DMS79 treated with DMSO at 0.1 percent for 48 hours (cell line): ENCODE measurements at places on chromosomes 6 and 20.

GRCh38 chr20:18815194-18815942 lies 1.8 kb downstream of the SCP2D1 start:
- no peak for DNase-seq

- no peak for DNase-seq
These were observed 621 bp downstream of the NOL7 start for GRCh38 chr6:13615792-13616120.

DNA sequence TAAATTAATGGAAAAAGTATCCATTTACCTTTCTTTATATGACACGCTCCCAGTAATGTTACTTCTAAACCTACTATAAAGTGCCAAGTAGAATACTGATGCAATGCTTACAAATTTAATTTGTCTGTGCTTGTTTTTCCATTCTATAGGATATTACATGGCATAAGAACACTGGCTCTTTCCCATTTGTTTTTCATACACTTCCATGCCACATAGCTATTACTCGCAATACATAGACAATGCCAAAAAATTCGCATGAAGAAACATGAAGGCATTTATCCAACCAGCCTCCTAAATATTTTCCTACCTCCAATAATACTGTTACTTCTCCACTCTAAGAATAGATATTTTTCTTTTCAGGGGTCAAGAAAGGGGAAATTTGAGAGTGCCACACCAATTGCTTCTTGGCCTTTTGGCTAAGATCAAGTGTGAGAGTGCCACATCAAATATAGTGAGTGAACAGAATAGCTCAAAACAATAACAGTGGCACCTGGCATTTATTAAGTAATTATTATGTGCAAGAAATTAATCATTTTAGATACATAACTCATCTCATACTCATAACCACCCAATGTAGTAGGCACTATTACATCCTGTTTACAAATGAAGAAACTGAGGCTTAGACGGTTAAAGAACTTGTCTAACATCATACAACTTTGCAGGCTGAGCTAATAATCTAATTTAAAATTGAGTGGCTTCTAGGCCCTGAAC lies 845 bp upstream of the DST start:
- no peak for DNase-seq

GRCh38 chr20:55415567-55416142 lies 589.7 kb downstream of the CBLN4 start:
- no peak for DNase-seq

- DNase-seq = no peak
These were observed 36.1 kb upstream of the ZBP1 start for GRCh38 chr20:57656252-57656820.

GRCh38 chr6:8131265-8131897 lies 29.0 kb upstream of the EEF1E1 start:
- peak; percentile 15 for DNase-seq

- no peak for DNase-seq
These were observed 5.7 kb downstream of the SOD2 start for GRCh38 chr6:159687341-159687740.

DNA sequence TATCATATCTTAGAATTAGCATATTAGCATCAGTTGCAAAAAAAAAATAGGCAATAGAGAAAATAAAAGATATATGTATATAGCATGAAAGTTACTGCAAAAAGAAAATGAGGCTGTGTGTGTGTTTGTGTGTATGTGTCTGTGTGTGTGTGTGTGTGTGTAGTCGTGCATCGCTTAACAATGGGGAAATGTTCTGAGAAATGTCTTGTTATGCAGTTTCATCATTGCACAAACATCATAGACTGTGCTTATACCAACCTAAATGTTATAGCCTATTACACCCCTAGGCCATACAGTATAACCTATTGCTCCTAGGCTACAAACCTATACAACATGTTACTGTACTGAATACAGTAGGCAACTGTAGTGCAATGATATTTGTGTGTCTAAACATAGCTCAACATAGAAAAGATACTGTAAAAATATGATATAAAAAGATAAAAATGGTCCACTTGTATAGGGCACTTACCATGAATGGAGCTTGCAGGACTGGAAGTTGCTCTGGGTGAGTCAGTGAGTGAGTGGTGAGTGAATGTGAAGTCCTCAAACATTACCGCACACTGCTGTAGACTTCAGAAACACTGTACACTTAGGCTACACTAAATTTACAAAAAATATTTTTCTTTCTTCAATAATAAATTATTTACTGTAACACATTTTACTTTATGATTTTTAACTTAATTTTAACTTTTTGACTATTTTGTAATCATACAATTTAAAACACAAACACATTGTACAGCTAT lies 805.1 kb downstream of the KIF16B start:
- DNase-seq = no peak
